ENCODE measurements at places on chromosomes 5 and 9. TPM values are rescaled to one million over a fixed set of nuclear protein-coding genes. Genes with fewer than 3 reads are reported as not detected.
A peak's percentile ranks its signal among the peaks of the same experiment; 100 is the strongest.

TAF11L8 gene
- not detected for total RNA-seq

LRRC14B gene
- not detected for total RNA-seq

GABRA6 gene
- total RNA-seq: 3.9 TPM

LECT2 gene
- total RNA-seq: not detected

SPARC gene
- 7,643 TPM for total RNA-seq

GRCh38 chr9:85478847-85479246, 262.9 kb downstream of the AGTPBP1 start:
- DNase-seq: peak; percentile 11

DNA sequence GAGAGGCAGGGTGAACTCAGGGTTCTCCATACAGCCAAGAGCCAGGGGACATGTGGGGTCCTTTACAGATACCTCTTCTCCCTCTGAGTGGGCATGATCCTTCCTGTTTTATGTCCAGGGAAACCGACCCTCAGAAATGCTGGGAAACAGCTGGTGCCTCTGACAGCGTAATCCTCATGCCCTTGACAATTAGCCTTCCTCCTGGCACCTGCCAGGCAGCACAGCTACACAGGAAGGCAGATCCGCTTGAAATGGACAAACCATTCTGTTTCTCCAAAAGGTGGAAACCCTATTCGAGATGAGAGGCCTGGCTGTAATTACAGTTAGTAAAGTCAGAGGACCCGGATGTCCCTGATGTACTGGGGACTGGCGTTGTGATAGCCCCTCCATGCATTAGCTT, 7.2 kb downstream of the ERGIC1 start:
- DNase-seq: no peak

DNA sequence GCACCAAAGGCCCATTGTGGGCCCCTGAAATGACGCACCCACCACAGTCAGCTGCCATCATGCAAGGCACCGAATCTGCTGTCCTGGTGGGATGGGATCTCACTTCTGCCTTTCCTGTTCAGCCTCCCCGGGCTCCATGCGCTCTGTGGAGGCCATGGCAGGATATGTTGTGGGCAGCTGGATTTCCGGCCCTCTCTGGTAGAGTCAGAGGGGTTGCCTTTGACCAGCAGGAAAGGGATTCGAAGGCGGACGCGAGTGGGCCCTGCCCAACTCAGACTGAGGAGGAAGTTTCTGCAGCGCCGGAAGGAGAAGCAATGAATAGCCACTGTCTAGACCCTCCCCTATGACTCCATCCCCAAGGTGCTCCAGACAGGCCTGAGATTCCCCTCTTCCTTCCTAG, 35.5 kb downstream of the GADD45G start:
- no peak for DNase-seq

- no peak for DNase-seq
These were observed 5.6 kb downstream of the ADAMTS13 start for GRCh38 chr9:133427658-133428348.

DNA sequence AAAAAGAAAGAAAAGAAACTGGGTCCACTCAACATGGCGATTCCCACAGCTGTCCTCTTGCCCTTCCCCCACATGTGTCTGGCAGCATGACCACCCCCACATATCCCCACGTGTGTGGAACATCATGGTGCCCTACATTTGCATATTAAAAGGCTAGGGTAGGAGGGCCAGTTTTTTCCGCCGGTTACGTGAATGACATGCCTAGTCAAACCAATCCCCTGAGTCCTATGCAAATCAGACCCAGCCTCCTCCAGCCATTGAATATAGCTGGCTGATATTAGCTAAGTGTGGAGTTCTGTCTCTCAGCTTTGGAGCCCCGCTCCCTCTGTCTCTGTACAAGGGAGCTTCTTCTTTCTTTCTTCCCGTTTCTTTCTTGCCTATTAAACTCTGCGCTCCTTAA, 33.0 kb upstream of the CCDC112 start:
- no peak for DNase-seq

GRCh38 chr9:107049046-107049802, 186.3 kb downstream of the ZNF462 start:
- no peak for DNase-seq

DNA sequence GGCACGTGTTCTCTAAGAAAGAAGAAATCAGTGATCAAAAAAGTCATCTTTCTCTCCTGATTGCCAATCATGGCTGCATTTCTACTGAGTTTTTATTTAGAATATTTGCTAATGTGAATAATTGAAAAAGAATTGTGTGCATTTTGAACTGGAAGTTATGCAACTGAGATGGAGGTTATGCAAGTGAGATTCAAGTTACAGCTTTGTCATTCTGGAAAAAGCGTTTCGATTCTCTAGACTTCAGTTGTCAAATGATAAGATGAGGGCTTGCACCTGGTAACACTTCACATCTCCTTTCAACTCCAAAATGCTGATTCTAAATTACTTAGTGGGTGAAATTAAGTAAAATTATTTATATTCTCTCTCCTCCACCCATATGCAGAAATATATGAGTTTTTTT, 36.4 kb downstream of the C6 start:
- no peak for DNase-seq

Measured in umbilical cord (tissue), 2 donors.